T-helper 17 cell (primary cell): ENCODE measurements at places on chromosomes 4 and X.

DNA sequence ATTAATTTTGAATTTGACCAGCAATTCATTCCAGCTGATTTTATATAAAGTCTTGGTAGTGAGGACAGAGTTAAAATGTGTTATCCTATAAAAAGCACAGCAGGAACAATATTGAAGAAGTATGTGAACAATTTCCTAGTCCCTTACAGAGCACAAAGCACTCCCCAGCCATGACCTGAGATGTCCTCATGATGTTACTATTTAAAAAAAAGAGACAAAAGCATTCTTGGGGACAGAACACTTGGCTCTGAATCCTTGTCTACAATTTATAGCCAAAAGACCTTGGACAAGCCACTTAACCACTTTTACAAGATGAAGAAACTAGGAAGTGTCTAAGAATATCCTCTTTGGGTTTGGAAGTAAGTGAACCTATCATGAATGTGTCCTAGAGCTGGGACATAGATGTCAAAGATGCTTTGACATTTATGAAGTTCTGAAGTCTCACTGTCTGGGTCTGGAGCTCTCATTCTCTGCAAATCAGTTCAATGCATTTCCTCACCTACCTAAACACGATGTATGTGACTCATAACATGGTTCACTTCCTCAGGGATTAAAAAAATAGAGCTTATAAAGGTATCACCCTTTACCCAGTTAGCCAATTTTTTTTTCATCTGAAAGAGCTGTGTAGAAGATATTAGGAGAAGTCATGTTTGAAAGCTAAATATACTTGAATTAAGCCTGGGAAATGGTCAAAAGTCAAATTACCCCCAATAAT is 61.4 kb downstream of the IGFBP7 start:
- no peak for DNase-seq

DNA sequence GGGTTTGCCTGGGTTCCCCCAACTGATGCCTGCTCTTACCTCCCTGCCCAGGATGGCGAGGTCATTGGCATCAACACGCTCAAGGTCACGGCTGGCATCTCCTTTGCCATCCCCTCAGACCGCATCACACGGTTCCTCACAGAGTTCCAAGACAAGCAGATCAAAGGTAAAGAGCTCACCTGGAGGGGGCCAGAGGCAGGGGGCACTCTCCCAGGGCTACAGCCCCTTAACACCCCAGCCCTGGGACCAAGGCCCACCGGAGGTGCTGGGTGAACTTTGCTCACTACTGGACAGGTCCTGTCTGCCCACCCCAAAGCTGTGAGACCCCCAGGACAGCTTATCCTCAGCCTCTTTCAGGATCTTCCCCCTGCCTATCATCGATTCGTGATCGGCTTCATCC is 24.5 kb downstream of the HTRA3 start:
- no peak for DNase-seq

GRCh38 chr4:182306792-182307507 is 63.7 kb downstream of the TENM3 start:
- DNase-seq: no peak

- DNase-seq: no peak
Observed at GRCh38 chrX:102723456-102723855, 2.9 kb downstream of the GPRASP3 start.

DNA sequence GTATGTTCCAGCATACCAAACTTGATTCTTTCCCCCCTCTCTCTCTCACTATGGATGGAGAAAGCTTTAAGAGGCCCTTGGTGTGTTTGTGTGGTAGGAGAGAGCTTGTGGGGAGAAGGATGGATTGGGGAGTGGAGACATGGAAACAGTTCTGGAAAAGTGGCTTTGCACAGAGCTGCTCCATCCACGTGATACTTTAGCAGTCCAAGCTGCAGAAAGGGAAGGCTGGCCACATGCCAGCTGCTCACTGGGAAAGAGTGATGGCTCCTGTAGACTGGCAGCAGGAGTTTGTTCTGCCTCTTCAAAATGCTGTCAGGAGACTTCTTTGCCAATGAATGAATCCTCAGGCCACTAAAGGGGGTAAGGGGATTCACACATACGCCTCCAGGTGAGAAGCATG is 21.7 kb upstream of the SEC24B start:
- no peak for DNase-seq
